Endodermal cell (in vitro differentiated cells): ENCODE measurements at places on chromosomes 16 and 17. TPM values are rescaled to one million over a fixed set of nuclear protein-coding genes. Genes with fewer than 3 reads are reported as not detected.

Gene CYTH1
- 23.1 and 24.0 TPM in 2 replicates for total RNA-seq

Gene BCL6B
- total RNA-seq = 1.3 and 2.9 TPM in 2 replicates

Gene MT1G
- 7.8 and 11.0 TPM in 2 replicates for total RNA-seq

Gene SLC47A1
- total RNA-seq = 1.4 and 3.1 TPM in 2 replicates

Gene ST6GALNAC1
- total RNA-seq = 0.25 TPM in 1 of 2 replicates, not detected in the other

Gene GPR142
- total RNA-seq = 0.26 to 0.61 TPM (median 0.29 TPM) in 3 replicates

Gene NR1D1
- total RNA-seq = 4.1 to 10.8 TPM (median 4.4 TPM) in 3 replicates

Gene NLRP1
- total RNA-seq = 3.6 and 4.4 TPM in 2 replicates

Gene GFAP
- 0.52 TPM in 1 of 3 replicates, not detected in the others for total RNA-seq

Gene PLEKHH3
- 19.6 to 24.3 TPM (median 23.8 TPM) in 3 replicates for total RNA-seq

Gene HAP1
- total RNA-seq = 0.93 and 1.7 TPM in 2 replicates

Gene ZSCAN10
- total RNA-seq = 70.0 and 73.2 TPM in 2 replicates

DNA sequence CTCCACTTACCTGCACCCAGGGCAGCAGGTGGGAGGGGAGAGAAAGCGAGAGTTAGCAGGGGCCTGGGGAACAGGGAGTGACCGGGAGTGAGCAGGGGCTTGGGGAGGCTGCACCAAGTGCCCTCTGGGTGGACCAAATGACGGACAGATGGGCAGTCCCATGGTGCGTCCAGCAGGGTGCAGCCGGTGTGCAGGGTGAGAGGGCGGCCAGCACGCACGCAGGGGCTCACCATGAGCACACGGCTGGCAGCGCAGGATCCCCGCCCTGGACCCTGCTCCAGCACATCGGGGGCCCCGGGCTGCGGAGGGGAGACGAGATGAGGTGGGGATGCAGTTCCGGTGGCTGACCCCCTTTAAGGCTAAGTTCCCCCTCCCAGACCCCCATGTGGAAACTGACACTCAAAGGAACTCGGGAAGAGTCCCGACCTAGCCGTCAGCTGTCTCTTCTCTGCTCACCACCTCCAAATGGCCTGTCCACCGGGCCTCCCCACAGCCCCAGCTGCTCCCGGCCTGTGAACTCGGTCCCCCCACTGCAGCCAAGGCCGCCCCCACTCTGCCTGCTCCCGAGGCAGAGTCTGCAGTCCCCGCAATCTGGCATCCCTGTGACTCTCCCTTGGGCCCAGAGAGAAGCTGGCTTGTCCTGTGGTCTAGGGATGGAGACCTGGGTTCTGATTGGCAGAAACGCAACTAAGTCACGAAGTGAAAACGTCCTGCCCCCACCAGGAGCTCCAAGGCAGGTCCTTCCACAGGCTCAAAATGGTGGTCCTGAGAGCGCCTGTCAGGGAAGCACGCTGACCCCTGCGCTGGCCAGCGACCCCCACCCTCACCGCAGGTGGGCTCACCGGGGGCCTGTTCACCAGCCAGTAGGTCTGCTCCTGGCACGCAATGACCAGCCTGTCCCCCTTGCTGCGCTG, 2.9 kb downstream of the RGS11 start:
- no peak overlapping the region for H3K27ac ChIP-seq
- no peak overlapping the region for H3K4me3 ChIP-seq
- peaks cover 27% of the 10 kb centered on the region for H3K27me3 ChIP-seq
- no peaks in the 10 kb centered on the region for H3K4me1 ChIP-seq
- DNase-seq = no peak

DNA sequence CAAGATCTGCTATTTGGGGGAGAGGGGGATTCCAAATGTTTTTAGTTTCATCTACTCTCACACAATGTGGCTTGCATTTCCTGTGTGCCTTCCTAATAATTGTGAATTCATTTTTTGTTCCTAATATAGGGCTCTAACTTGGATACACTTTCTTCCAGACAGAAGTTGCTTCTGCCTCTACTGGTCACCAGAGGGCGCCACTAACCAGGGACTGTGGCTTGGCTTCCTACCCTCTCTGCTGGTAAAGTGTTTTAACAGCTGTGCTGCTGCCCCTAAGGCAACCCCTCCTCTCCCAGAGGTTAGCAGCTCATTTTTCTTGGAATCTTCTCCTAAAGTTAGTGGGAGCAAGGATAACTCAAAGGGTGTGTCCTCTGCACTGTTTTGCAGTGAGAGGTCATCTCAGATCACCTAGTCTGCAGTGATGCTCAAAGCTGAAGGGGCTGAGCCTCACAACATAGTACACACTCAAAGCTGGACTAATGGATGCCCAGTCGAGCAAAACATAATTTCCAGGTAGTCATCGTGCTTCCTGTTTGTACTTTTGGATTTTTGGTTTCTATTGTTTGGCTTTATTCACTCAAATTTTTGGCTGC, 5.0 kb upstream of the PRSS54 start:
- H3K4me1 ChIP-seq = no peaks in the 10 kb centered on the region
- H3K27me3 ChIP-seq = no peaks in the 10 kb centered on the region
- no peak overlapping the region for H3K27ac ChIP-seq
- H3K4me3 ChIP-seq = no peak overlapping the region
- DNase-seq = peak; percentile 83

- H3K27ac ChIP-seq = no peak overlapping the region
- H3K4me1 ChIP-seq = no peaks in the 10 kb centered on the region
- H3K4me3 ChIP-seq = no peak overlapping the region
- no peak for DNase-seq
Measured at GRCh38 chr17:16106161-16106891, 106.7 kb downstream of the TTC19 start.

DNA sequence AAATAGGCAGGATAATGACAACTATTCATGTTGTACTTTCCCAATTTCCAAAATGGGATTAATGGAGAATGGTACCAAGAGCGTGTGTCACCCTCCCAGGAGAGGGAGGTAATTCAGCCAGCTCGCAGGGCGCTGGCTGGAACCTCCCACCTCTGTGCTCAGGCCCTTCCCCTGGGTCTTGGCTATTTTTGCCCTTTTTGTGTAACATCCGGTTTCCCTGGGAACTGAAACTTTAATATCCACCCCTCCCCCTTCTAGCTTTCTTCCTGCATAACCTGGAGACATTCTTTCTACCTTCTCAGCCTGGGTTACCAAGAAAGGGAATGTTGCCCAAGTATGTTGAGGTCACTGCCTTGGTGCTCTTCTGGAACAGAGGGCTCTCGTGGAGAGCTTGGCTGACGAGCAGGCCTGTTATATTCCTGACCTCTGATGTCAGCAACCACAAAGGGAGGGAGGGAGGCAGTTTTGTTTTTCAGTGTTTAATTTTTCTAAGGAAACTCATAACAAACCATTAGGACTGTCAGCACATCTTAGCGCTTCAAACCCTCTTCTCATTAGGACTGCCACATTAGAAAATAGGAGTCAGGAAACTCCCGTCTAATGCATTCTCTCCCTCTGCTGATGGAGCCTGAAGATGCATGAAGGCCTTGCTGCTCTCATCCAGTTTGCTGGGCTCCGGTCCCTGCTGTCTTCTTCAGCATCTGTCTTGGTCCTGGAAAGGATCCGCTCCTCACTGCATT, 25.6 kb downstream of the ITGB3 start:
- DNase-seq = peak; percentile 56
- peak overlapping the region; percentile 87 for H3K27ac ChIP-seq
- no peak overlapping the region for H3K4me3 ChIP-seq
- no peaks in the 10 kb centered on the region for H3K36me3 ChIP-seq

GRCh38 chr17:50199803-50200456, 1.5 kb downstream of the COL1A1 start:
- peaks cover 23% of the 10 kb centered on the region for H3K27me3 ChIP-seq
- H3K4me3 ChIP-seq = peak overlapping the region; percentile 74
- no peaks in the 10 kb centered on the region for H3K4me1 ChIP-seq
- H3K36me3 ChIP-seq = no peaks in the 10 kb centered on the region
- DNase-seq = peak; percentile 98

- no peak overlapping the region for H3K27ac ChIP-seq
- no peak overlapping the region for H3K4me3 ChIP-seq
- H3K4me1 ChIP-seq = no peaks in the 10 kb centered on the region
Measured at GRCh38 chr16:81551151-81551808, 106.7 kb downstream of the CMIP start.

GRCh38 chr16:88340755-88341150, 42.0 kb upstream of the ZNF469 start:
- no peaks in the 10 kb centered on the region for H3K36me3 ChIP-seq
- H3K4me3 ChIP-seq = no peak overlapping the region
- H3K4me1 ChIP-seq = no peaks in the 10 kb centered on the region
- no peak for DNase-seq
- no peaks in the 10 kb centered on the region for H3K27me3 ChIP-seq

DNA sequence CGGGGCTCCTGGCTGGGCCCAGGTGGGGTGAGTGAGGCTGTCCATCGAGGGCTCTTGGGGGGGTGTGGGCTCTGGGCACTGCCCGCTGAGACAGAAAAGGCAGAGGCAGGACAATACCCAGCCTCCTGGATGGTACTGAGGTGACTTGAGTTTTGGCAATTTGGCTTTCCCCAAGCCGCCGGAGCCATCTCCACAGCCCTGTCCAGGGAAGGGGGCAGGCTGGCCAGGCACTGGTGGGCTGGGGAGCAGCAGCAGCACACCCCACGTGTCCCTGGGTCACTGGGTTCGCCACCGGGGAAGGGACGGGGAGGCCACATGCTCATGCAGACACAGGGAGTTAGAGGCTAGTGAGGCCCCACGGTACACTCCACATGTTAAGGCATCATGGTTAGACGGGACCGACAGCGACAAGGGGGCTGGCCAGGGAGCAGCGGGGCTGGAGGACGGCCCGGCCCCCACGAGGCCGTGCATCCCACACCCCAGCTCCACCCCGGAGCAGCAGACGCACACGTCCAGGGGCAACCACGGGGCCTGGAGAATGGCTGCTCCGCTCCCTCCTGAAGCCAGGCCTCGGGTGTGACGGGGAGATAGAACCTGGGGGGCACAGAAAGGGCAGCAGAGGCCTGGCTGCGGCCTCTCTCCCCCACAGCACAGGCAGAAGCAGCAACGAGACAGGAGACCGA, 3.0 kb downstream of the ARHGDIA start:
- DNase-seq = no peak
- no peak overlapping the region for H3K4me3 ChIP-seq

DNA sequence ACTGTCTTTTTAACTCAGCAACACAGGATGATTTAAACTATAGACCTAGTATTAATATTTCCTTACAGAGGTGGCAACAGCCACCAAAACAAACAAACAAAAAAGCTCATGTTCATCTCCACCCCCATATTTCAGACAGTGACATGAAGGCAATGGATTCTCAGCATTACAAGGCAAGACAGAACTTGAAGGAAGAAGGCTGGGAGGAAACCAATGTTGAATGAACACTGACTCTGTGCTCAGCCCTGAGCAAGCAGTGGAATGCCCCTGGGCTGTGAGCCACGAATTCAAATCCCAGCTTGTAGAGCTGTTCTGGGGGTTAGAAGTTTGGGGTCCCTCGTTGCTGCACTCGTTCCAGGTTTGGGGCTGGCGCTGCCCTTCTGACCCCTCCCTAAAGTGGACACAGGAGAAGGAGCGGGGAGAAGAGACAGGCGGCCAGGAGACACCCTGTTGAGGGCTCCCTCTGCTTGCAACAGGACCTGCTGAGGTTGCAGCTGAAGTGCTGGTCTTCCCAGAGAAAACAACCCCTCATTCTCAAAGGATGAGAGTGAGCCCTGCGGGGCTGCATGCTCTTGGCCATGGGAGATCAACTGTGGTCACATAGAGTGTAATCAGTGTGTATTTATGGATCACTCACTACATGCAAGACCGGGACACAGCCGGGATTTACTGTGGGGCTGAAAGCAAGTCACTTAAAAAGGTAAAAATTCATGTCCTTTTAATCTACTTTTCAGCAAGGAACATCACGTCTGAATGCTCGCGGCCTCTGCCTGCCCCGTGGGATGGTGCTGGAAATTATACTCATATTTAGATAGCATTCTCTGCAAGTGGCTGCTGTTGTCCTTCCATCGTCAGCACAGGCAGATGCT, 34.3 kb downstream of the MYH3 start:
- no peaks in the 10 kb centered on the region for H3K27me3 ChIP-seq
- no peak for DNase-seq
- no peaks in the 10 kb centered on the region for H3K36me3 ChIP-seq
- H3K4me1 ChIP-seq = no peaks in the 10 kb centered on the region

- H3K27me3 ChIP-seq = no peaks in the 10 kb centered on the region
- no peak overlapping the region for H3K27ac ChIP-seq
- no peaks in the 10 kb centered on the region for H3K4me1 ChIP-seq
- no peaks in the 10 kb centered on the region for H3K36me3 ChIP-seq
Measured at GRCh38 chr16:24150282-24150681, 105.9 kb upstream of the CACNG3 start.

DNA sequence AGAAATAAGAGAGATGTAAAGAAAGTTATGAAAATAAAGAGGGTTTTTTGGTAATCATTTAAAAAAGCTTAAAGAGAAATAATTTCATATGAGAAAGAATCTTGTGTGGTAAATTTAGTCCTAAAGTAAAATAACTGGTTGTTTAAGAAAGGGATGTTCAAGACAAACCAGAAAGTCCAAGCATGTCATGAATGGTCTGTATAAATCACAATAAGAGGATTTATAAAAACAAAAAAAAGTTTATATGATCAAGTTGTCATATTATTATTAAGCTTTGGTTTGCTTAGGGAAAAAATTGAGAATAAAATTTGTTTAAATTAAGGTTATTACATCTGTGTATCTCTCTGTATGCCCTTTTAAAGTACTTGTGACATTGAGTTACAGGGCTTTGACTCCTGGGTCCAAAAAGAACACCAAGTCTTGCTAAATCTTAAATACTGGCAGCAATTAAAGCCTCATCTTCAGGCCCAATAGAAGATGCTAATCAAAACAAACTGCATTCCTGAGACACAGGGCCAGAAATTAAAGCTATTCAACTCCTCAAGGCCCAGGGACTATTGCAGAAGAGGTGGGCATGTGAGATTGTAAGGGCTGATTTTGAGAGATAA, 15.6 kb upstream of the TRIM25 start:
- no peak overlapping the region for H3K27ac ChIP-seq
- H3K36me3 ChIP-seq = peaks cover 7% of the 10 kb centered on the region
- H3K27me3 ChIP-seq = no peaks in the 10 kb centered on the region
- no peak overlapping the region for H3K4me3 ChIP-seq
- no peaks in the 10 kb centered on the region for H3K4me1 ChIP-seq
- DNase-seq = no peak

DNA sequence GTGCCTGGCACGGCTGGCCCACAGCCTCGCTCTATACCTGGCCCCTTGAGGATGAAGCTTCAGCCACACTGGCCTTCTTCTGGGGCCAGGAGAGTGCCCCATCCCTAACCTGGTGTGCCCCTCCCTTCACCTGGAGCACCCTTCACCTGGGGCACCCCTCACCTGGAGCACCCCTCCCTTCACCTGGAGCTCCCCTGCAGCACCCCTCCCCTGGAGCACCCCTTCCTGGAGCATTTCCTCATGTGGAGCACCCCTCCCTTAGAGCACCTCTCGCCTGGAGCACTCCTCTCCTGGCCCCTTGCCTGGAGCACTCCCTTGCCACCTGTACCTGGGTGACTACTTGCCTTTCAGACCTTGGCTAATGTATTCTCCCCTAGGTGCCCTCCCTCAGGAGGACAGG, 2.4 kb upstream of the FBXL16 start:
- H3K4me1 ChIP-seq = no peaks in the 10 kb centered on the region
- no peaks in the 10 kb centered on the region for H3K36me3 ChIP-seq

DNA sequence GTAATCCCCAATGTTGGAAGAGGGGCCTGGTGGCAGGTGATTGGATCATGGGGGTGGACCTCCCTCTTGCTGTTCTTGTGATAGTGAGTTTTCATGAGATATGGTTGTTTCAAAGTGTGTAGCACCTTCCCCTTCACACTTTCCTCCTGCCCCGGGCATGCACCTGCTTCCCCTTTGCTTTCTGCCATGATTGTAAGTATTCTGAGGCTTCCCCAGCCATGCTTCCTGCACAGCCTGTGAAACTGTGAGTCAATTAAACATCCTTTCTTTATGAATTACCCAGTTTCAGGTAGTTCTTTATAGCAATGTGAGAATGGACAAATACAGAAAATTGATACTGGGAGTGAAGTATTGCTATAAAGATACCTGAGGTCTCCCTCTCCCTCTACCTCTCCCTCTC, 29.4 kb downstream of the RNF112 start:
- peak overlapping the region; percentile 29 for H3K4me3 ChIP-seq
- H3K27me3 ChIP-seq = no peaks in the 10 kb centered on the region
- no peaks in the 10 kb centered on the region for H3K4me1 ChIP-seq
- H3K27ac ChIP-seq = no peak overlapping the region
- DNase-seq = no peak
